Activated CD4-positive, alpha-beta T cell treated with anti-CD3 and anti-CD28 coated beads, Interleukin-2, amount 10 ng/mL, durations not matched to agents 7 days and 5 days (primary cell): ENCODE measurements at places on chromosomes 13 and 19.

DNA sequence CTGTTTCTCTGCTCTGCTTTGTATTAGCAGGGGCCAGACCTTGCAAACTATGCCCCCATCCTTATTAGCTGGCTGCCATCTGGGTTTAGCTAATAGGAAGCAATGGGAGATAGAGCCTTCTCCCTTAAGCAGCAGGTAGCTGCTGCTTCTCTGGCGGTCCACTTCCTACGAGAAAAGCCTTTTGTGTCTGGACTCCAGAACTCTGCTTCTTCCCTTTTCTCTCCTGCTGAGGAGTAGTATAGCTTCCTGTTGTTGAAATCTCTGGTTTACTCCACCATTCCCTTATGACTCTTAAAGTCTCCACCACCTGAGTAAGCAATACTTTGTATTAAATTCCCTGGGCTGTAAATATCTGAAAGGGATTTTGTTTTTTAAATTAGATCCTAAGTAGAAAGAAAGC, 147.1 kb downstream of the DNAJC15 start:
- no peak for DNase-seq

GRCh38 chr13:110152351-110152750, 154.6 kb downstream of the COL4A1 start:
- DNase-seq, result no peak

- no peak for DNase-seq
Measured at GRCh38 chr19:54429176-54429495, 13.9 kb downstream of the TTYH1 start.

GRCh38 chr13:103164251-103164650, 98.0 kb upstream of the SLC10A2 start:
- no peak for DNase-seq

- DNase-seq, result no peak
Measured at GRCh38 chr19:35344511-35345031, 3.1 kb upstream of the FFAR1 start.

DNA sequence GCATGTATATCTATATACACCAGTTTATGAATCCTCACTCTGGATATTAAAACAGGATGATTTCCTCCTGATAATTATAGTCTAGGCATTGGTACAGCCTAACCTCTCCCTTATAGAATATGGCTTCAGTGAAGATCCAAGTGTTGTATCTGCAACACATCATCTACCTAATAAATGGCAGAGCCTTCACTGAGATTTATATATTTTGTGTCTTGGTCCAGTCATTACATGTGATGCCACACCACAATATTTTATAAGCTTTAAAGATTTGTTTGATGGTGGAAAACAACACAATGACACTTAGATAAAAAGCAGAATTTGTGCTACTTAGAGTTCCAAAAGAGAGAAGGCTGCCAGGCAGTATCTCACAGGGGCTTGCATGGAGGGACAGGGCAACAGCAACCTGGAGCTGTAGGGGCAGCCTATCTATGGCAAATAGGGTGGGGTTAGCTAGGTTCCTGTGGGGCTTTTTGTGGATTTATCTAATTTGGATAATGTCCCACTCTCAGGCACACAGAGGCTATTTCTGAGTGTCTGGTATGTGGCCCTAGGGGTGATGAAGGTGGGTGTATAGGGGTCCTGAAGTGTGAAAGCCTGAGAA, 1736.7 kb upstream of the PRR20A start:
- DNase-seq, result no peak

DNA sequence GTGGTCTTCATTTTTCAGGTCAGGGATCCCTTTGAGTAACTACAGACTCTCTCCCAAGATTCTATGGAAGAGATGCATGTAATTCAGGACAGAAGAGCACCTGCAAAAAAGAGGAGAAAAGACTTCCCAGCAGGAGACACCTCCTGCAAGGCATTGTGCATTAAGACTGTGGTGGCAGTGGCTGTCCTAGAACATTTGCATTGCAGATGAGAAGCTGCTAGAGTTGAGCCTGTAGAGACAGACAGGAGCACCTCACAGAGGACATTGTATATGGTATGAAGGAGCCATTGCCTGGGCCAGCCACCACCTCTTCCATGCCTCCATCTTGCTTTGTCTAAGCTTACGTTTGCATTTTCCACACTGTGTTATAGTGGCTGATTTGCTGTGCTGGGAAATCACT, 11.2 kb upstream of the MYO16 start:
- DNase-seq, result no peak

DNA sequence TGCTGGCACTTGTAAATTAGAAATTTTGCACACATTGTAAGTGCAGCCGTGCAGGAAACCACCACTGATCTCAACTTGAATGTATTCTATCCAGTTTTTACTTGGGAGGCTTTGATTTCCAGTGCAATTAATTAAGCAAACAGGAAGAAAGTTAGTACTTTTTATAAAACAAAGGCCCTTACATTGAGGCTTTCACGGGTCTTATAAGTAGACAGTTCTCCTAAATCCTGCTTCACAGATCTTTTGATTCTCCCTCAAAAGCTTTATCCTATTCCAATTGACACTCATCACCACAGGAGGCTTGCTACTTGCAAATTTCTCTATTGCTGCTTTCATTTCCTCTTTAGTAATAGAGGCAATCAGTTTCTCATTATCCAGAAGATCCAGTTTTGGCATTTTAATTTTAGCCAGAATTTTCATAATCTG, 90.1 kb downstream of the ERCC5 start:
- no peak for DNase-seq

- no peak for DNase-seq
Measured at GRCh38 chr19:45349126-45349415, 8.5 kb downstream of the KLC3 start.

- DNase-seq, result no peak
Measured at GRCh38 chr13:59982631-59983382, 180.9 kb downstream of the DIAPH3 start.

GRCh38 chr19:48614436-48615230, at the start of gene FAM83E:
Gene FAM83E (minus strand): TSS chr19:48615076. CDS start chr19:48613372, 1,704 bp downstream.
- DNase-seq, result no peak

- no peak for DNase-seq
Measured at GRCh38 chr13:113063091-113063491, 42.5 kb upstream of the F7 start.

GRCh38 chr19:30450100-30450499, 77.9 kb downstream of the ZNF536 start:
- no peak for DNase-seq

- DNase-seq, result no peak
Measured at GRCh38 chr13:97353927-97354675, 79.9 kb upstream of the RAP2A start.

DNA sequence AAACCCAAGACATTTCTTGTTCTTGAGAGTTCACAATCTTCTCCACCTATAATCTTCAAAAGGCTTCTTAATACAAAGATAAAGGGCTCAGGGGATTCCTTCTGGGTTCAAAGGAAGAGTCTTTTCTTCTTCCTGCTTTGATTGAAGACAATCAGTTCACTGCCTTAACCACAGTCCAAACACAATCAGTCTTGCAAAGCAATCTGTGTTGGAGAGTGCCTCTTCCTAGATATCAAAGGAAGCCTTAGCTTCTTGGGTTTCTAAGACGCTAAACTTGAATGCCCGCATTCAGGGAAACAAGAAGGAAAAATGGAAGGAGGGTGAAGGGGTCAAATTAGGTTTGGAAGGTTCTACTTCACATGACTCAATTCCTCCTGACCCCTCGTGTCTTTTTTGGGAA, 27.2 kb downstream of the RANBP3 start:
- no peak for DNase-seq

DNA sequence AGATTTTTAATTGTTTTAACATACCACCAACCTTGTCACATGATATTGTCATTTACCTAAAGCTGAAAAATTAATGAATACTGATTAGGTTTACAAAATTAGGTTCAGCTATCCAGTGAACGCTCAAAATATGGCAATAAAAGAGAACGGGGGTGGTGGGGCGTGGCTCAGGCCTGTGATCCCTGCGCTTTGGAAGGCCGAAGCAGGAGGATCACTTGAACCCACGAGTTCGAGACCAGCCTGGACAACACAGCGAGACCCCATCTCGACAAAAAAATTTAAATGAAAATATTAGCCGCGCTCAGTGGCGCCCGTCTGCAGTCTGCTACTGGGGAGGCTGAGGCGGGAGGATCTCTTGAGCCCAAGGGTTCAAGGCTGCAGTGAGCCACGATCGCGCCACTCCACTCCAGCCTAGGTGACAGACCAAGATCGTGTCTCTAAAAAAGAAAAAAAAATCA, 516 bp upstream of the FAM32A start:
- DNase-seq, result no peak

GRCh38 chr13:24630851-24631620, 49.2 kb upstream of the ATP12A start:
- no peak for DNase-seq

DNA sequence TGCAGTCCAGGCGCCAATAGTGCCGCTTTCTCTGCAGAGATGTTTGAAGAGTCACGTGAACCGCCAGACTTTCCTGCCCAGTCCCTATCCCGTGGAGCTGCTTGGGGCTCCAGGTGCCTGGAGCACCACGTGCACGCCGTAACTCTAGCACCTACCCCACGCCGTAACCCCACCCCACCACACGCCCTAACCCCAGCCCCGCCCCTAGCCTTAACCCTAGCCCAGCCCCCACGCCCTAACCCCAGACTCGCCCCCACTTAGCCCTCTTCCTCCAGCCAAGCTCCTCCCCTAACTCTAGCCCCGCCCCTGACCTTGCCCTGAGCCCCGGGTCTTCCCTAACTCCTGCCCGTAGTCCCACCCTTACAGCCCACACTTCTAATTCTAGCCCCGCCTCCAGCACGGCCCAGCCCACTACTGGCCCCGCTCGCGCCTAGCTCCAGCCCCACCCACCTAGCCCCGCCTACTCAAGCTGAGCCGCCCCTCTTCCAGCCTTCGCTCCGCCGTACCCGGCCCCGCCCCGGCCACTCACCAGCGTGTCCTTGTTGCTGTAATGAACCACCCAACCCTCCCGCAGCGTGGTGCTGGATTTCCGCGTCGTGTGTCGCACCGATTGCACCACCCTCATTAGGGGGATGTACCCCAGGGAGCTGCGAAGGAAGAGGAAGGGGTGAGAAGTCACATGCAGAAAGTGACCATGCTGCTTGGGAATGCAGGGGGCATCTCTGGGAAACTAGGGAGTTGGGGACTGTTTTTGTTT, 19.5 kb downstream of the PRKD2 start:
- DNase-seq, result peak; percentile 28

DNA sequence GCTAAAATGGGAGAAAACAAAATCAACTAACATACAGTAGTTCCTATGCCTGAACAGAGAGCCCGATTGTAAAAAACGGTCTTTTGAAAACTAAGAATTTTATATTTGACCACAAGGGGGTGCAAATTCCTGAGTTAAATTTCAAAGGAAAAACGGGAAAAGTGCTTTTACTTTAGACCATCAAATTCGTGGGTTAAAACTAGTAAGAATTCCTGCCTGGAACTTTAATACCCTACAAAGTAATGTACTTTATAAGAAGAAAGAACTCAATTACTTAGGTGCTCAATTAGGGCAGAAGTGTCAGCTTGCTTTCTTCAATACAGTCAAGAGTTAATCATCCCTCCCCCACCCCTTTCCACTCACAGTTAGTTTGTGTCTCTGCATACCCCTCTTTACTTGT, 69.8 kb downstream of the KCNRG start:
- no peak for DNase-seq

DNA sequence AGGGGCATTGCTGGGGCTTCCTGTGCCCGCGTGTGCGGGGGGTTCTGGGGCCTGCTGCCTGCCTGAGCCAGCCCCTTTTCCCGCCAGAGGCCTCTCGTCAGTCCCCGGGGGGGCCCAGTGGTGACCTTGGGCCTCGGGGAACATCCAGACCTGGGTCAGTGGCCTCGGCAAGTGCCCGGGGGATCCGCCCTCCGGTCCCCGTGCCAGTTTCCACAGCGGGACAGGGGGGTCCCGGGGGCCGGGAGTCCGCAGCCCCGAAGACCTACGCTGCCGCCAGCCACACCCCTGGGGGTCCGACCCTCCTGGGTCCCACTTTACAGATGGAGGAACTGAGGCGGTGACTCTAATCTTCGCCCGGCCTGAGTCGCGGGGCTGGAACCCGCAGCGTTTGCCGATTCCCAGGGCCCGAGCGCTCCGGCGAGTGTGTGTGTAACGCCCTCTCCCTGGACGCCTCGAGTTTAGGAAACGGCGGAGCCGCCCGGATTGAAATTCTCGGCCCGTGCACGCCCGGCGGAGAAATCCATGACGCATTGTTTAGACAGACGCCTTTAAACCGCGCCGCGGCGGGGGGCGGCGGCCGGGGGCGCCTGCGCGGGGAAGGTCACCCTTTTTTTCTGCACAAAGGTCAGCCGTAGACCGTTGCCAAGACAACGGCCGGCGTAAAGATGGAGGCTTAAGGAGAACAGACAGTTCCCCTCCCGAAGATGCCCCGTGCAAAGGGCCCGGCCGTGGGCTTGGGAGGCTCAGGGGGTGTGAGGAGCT, 39.3 kb downstream of the EFNA2 start:
- no peak for DNase-seq

DNA sequence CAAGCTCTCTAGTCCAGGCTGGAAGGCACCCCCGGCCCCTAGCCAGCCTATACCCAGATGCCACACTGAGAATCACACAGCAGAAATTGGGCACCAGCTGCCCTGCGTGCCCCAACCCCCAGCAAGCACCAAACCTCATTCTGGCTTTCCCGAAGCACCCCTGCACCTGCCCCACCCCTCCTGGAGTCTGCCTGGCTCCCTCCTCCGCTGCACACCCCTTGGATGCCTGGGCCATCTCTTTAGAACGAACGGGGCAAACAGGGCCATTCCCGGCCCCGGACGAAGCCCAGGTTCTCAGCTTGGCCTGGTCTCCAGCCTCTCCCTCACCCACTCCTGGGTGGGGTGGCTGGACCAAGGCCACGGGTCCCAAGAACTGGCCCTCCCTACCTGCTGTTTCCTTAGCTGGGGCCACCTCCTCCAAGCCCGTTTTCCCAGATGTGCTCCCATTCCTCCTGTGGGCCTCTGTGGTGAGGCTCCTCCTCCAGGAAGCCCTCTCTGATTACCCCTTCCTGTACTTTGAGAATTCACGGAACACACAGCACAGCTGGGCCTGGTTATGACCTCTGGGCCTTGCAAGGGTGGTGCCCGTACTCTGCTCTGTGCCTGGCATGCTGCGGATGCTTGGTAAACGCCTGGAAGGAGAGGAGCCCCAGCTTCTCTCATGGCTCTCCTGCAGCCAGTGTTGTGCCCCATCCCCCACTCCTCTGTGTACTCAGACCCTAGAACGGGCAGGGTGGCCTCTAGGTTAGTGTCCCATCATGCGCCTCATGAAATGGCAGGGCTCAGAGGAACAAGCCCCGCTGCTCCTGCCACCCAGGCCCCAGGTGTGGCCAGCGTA, 21.4 kb downstream of the CEBPG start:
- DNase-seq, result no peak

GRCh38 chr19:17997969-17998826, 9.8 kb upstream of the ARRDC2 start:
- DNase-seq, result no peak

- peak; percentile 52 for DNase-seq
Measured at GRCh38 chr13:22114630-22115311, 443.9 kb downstream of the FGF9 start.
